ENCODE measurements at places on chromosomes 6 and 20.

- DNase-seq = no peak
These were observed 211.3 kb downstream of the PTPRT start for GRCh38 chr20:42978184-42978974.

- no peak for DNase-seq
These were observed 16.6 kb downstream of the NRSN2 start for GRCh38 chr20:363319-364078.

GRCh38 chr6:36280983-36281382 is 11.1 kb downstream of the PNPLA1 start:
- no peak for DNase-seq

DNA sequence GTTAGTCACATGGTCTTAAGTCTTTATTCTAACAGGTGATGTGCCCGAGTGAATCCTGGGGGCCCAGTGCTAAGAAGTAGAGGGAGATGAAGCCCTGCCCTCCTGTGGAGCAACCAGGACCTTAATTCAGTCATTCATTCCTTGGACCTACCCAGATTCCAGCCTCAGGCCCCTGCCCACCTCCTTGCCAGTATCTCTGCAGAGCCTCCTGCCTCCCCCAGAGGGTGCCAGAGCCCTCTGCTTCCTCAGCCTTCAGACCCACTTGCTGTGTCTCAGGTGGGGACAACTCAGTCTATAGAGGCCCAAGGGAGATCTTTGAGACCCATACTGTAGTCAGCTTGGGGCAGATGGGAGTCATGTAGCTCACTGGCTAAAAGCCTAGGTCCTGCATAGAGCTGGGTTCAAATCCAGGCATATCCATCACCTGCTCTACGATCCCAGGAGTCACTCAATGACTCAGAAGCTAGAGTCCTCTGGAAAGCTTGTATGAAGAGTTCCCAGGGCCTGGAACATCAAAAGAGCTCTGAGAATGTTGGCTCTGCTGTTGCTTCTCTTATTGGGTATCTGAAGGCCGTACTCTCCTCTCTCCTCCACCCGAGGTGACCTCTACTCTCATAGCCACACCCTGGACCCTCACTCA is 3.9 kb upstream of the SIGLEC1 start:
- DNase-seq = peak; percentile 45

- no peak for DNase-seq
These were observed 105.6 kb downstream of the BTBD3 start for GRCh38 chr20:12023194-12023795.

Data from NCI-H1930 (cell line).